ENCODE measurements at places on chromosomes 6 and 20.

- no peak for DNase-seq
Measured at GRCh38 chr6:166996406-166996805, 2.8 kb upstream of the CEP43 start.

- no peak for DNase-seq
Measured at GRCh38 chr20:23646106-23646873, 8.5 kb upstream of the CST3 start.

DNA sequence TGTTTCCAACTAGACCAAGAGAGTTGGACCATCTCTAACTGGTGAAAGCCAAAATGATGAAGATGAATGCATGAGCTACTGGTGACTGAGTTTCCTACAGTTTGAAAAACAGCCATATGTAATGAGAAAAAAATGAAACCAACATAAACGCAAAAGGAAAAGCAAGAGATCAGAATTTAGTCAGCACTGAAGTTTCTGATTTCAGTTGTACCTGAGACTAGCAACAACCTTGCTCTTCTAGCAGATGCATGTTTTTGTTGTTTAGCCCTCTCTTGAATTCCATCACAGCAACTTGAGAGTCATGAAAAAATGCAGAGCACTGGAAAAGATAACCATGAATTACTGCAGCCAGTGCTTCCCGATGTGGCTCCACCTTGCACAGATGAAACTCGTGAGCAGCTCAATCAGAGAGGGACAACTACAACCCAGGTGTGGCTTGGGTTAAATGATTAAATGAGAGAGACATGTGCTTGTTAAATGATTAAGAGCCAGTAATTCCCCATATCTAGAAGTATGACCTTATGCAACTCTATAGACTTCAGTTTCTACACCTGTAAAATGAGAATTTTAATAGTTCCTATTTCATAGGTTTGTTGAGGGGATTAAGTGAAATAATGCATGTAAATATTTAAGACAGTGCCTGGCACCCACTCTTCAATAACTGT lies 104.8 kb downstream of the ELOVL4 start:
- no peak for DNase-seq

- no peak for DNase-seq
Measured at GRCh38 chr6:136491251-136491650, 59.0 kb downstream of the MAP7 start.

DNA sequence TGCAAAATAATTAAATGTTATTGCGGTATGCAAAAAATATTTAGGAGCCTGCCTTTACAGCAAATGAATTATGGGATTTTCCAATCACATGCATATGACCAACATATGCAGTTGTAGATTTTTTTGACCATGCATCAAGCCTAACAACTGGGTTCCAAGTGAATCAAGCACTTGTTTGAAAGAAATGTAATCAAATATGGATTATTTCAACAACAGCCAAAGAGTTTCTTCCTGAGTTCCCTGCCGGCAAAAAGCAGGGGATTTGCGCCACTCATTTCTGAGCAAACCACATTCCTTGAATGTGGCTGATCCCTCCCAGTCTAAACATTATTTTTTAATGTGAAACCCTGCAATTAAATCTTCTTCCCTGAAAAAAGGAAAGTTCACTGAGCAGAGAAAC lies 100.1 kb upstream of the ADTRP start:
- no peak for DNase-seq

DNA sequence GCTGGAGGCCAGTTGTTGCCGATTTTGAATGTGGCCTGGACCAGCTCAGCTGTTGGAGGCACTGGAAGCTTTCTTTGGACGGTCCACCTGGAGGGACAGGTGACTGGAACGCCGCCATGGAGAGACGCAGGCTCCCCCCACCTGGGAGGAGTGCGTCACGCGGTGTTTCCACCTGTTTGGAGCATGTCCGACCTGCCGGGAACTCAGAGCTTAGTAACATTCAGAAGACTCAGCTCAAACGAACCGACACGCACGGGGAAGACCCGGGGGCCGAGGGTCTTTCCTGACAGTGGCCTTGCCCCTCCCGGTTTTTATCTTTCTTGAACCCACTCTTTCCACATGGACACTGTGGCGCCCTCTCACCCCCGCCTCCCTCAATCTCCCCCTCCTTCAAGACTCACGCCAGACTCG lies 141.6 kb downstream of the SMOC2 start:
- DNase-seq = no peak

DNA sequence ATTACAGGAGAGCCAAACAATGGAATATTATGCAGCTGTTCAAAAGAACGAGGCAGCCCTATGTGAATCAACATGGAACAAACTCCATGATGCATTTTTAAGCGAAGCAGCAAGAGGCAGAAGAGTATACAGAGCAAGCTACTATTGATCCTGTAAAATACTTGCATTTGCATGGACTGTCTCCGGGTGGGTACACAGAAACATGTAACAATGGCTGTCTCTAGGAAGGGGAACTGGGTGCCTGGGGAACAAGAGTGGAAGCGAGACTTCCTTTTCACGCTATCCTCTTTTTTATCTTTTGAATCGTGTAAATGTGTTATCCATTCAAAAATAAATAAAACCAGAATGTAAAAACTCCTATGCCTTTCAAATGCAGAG lies 93.3 kb upstream of the SIRPA start:
- DNase-seq = no peak

GRCh38 chr20:48186915-48187314 lies 401.6 kb upstream of the SULF2 start:
- DNase-seq = no peak

DNA sequence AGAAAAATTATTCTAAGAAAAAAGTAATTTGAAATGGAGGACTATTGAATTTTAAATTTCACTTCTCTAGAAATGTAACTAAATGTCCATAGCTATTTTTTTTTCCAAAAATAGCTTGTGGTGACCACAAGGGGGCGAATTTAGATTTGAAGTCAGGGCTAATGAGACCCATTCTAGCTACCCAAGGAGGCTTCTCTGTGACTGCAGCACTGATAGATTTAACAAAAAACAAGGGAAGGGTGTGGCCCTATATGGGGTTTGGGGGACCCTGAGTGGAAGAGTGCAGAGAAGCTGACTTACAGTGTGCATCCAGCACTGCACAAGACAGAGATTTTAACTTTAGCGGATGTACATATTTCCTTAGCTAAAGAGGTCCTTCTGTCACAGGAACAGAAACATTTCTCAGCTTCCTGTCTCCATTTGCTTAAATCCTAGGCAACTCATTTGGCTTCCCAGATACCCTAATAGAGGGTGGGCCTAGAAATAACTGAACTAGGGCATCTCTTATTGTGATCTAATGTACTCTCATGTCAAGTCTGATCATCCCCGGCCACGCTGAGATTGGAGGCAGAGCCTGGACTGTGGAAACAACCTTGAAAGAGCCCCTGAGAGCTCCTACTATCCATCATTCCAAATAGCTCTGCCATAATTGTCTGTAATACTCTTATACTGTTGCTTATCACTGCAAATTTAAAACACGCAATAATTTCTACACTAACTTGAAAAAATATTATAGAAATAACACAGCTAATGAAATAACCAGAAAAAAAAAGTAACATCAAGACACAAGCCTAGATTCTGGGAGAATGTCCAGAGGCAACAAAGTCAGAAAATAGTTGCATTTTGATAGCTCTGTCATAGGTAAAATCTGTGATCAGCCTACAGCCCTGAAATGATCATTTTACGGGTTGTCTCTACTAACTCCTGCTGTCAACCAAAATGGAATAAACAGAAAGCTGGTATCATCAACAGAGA lies 93.6 kb downstream of the SNAP91 start:
- peak; percentile 68 for DNase-seq

Data from NAMALWA (cell line).